ENCODE measurements at places on chromosomes 1 and 21.

GRCh38 chr1:213083112-213083445 lies 32.0 kb downstream of the RPS6KC1 start:
- no peak for DNase-seq

- DNase-seq: no peak
Measured at GRCh38 chr1:117709249-117709691, 103.4 kb downstream of the TENT5C start.

- DNase-seq: no peak
Measured at GRCh38 chr1:19006000-19006399, 49.5 kb upstream of the IFFO2 start.

DNA sequence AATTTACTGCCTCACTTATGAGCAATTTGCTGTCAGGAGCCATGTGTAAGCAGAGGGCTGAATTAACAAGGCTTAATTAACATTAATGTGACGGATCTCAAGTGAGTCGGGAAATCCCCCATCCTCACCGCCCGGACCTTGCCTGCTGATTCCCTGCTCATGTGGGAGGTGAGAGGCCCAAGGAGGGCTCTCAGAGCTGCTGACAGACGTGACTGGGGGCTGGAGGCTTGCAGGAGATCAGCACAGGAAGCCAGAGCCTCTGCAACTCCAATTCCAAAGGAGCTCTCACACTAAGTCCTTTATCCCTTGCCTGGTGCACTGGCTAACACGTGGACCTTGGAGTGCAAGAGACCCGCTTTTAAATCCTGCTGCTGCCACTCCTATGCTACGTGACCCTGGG lies 19.4 kb downstream of the LRP8 start:
- no peak for DNase-seq

GRCh38 chr1:59972216-59972927 lies 45.8 kb upstream of the CYP2J2 start:
- DNase-seq: no peak

DNA sequence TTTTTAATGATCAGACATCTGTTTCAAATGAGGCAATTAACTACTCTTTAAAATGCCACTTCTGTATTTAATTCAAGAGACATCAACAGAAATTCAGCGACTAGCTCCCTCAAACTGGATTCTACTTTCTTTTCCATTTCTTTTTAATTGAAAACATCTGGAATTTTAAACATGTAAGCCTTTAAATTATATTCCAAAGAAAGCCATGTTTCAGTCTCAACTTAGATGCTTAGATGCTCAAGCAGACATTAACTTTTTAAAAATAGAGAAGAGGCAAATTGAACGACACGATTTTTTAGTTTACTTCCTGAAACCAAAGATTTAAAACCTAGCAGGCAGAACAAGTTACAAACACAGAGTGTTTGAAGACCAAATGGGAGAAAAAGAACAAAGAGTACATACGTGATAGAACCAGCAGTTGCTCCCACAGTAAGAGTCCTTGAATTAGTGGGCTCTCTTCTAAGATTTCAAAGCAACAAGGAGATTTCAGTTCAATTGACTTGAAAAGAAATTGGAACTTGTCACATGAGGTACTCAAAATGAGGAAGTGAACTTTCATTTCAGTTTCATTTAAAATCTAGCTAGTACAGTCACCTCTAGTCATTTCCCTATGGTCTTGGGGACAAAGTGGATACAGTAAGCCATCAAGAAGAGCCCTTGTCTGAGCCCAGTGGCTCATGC lies at the start of gene CTSS:
Gene CTSS, minus strand, starts transcription at position 483 of the 681 bp plus-strand sequence. CDS start 1,015 bp downstream, outside the sequence.
- DNase-seq: no peak

DNA sequence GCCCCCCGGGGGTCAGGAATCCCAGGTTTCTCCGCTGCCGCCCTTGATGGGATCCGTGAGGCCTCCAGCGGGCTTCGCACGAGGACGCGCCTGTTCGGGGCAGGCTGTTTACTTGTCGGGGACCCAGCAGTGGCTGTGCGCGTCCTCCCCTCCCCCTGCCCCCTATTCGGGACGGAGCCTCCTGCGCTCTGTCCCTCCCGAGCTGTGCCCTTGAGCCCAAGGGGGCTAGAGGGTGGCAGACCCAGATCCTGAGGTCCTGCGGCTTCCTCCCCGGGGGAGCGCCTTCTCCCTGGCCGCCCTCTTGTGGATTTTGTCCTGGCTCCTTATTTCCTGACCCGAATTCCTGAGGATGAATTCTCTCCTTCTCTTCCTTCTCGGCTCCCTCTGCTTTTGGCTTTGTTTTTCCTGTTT lies 38.4 kb downstream of the PIK3CD start:
- DNase-seq: no peak

DNA sequence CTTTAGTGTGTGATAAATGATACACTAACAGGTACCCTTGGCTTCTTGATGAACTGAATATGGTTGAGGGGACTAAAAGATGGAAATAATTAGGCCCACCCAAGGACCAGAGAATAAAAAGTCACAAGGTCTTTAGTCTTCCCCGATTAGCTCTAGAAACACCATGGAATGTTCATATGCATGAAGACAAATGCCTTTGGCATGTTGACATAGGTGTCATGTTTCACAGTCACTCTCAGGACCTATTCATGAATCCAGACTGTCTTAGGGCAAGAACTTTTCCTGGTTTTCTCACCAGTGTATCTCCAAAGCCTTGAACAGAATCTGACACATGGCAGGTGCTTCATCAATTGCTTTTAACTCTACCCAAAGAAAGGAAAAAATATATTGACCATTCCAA lies 412.8 kb downstream of the AJAP1 start:
- DNase-seq: no peak

GRCh38 chr1:96374076-96374762 lies 347.4 kb upstream of the PTBP2 start:
- DNase-seq: peak; percentile 33

DNA sequence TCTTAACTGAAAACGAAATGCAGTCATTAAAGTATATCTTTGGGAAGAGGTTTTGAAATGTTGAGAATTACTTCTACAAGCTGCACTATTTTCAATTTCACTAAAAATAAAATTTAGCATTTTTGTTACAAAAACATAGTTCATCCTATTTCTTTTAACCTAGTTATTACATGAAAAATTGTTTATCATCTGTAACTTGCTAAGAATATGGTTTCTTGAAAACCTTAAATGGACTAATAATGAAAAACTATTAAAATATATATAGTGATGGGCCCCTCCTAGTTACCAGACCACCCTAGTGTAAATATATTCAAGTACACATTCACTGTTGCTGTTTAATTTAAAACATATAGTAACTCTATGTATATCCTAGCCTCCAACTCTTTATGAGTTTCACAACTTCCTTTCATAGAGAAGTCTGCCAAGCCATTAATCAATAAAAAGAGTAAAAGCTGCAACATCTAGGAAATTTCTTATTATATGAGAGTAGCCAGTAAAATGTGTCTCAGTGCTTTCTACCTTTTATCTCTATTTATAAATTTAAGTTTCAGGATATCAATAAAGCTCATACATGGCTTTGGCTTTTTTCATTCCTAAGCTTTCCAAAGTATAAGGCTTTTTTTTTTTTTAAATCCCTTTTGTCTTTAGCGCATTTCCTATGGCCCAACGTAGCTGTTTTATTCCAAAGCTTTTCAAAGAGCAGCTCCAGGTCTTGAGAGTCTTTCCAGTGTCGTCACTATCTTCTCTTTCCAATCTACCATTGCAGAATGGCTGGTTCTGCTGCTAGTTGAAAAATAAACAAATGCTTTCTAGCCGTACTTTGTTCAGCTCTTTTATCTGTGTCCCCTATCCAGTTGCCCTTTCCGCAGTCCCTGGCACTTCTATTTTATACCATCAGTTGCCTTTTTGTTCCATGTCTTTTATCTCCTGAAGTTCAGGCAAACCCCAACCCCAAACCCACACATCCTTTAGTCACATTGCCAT lies 6.5 kb downstream of the IRF2BP2 start:
- DNase-seq: no peak

DNA sequence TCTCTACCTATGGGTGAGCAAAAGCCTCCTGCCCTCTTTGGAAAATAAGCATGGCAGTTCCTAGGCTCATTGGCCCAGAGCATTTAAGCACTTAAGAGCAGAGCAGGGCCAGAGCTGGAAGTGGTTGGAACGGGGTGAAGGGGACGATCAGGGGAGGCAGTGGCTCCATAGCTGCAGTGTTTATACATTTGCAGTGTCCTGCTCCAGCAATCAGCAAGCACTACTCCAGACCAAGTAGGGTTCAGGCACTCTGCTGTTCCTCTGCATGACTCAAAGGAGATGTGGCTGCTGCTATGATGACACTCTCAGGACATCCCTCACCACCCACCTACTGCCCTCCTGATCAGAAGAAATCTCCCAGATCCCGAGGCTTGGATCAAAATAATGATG lies 55.0 kb downstream of the TRABD2B start:
- DNase-seq: no peak

GRCh38 chr1:115642168-115643072 lies 650 bp downstream of the VANGL1 start:
- peak; percentile 31 for DNase-seq

DNA sequence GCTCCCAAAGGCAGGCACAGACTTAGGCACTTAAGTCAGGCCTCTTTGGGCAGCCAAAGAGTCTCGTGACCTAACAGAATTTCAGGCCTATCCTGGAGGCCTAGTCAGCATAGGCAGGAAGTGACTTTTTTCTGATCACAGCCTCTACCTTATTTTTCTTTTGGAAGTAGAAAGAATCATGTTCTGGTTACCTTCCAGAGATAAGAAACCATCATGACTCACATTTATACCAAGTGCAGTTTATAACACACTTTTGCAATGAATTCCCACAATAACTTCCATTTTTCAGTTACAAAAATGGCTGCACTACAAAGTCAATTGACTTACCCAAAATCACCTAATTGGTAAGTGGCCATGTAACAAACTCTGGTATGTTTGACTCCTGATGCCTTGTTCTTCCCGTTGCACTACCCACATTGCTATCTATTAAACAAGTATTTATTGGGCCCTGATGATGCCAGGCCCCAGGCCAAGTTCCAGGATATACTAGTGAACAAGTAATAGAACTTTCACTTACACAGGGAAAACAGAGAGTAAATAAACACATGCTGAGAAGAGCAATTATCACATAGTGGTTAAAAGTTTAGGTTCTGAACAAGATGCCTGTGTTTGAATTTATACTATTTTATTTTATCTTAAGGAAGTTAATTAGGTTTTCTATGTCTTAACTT lies 74.3 kb downstream of the SH3GLB1 start:
- DNase-seq: no peak

GRCh38 chr1:55631509-55631908 lies 416.3 kb upstream of the USP24 start:
- DNase-seq: peak; percentile 6

- peak; percentile 38 for DNase-seq
Measured at GRCh38 chr1:4755301-4755845, 101.0 kb downstream of the AJAP1 start.

GRCh38 chr1:201309416-201309815 lies 26.1 kb downstream of the PKP1 start:
- DNase-seq: peak; percentile 48

DNA sequence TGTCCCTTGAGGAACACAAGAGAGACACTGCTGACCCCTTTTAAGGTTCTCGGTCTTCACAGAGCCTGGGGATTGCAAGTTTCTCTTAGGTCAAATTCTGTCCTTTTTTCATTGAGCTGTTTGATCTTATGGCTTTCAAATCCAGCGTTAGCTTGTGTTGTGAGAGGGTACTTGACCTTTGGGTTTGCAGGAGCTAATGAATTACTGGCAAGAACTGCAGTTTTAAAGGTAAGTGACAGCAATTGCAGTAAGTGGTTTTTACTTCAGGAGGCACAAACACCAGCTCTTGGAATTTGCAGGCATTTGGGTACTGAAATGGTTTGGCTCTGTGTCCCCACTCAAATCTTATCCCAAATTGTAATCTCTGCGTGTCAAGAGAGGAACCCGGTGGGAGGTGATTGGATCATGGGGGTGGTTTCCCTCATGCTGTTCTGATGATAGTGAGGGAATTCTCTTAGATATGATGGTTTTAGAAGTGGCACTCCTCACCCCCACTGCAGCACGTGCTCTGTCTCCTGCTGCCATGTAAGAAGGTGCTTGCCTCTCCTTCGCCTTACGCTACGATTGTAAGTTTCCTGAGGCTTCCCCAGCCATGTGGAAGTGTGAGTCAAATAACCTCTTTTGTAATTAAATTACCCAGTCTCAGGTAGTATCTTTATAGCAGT lies 134.5 kb upstream of the LYPLAL1 start:
- DNase-seq: no peak

- peak; percentile 35 for DNase-seq
Measured at GRCh38 chr1:247487057-247487456, 29.2 kb upstream of the OR2B11 start.

DNA sequence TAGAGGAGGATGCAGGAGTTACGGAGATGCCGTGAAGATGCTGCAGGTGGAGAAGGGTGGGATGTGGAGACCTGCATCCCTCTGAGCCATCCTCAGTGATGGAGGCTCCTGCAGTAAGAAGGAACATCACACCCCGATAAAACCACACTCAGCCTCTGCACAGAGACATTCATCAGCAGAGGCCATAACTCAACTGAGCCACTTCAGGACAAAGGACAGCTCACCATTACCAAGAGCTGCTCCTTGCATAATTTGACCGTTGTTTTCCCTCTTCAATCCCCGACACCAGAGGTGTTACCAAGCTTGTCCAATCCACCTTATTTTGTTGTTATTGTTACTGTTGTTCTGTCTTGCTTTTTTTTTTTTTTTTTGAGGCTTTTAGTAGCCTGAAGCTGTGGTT lies 543.9 kb downstream of the AJAP1 start:
- DNase-seq: no peak

GRCh38 chr1:88935522-88936222 lies 44.3 kb upstream of the GTF2B start:
- no peak for DNase-seq

DNA sequence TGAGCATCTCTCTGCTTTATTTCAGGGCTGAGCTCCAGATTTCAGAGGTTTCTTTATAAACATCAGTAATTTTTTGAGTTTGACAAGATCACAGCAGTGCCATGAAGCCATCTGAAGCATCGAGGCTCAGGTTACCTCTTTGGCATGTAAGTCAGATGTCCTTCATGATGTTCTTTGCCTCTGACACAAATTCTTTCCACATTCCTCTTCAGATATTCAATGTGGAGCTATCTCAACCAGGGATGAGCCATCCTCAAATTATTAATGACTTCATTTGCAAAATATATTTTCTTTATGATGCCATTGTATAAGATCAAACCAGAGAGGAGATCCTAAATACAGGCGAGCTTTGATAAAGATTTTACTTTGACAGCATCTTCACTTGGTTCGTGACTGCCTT lies 256.7 kb downstream of the COL11A1 start:
- DNase-seq: peak; percentile 49

GRCh38 chr1:150429805-150430204 lies 57.4 kb upstream of the TARS2 start:
- DNase-seq: no peak

DNA sequence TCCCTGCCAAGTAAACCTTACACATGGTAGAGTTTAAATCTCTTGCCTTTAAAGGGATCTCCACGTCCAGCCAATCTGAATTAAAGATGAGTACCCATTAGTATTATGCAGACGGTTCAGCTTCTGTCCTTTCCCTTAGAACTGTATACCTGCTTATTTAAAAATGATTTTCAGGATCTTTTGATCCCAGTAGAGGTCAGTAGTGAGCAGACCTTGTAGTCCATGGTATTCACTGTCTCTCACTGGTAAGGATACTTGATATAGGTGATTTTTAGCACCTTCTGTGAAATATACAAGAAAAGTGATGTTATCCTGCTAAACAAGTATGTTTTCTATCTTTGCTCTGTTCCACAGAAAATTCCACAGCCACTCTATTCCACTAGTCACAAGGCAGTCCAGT lies 1211.6 kb upstream of the ADGRL4 start:
- DNase-seq: peak; percentile 39
